ENCODE measurements at places on chromosomes 5 and 9.

- DNase-seq = no peak
Measured at GRCh38 chr5:174583071-174583470, 141.3 kb upstream of the MSX2 start.

- no peak for DNase-seq
Measured at GRCh38 chr9:105850852-105851500, 156.6 kb downstream of the TMEM38B start.

- no peak for DNase-seq
Measured at GRCh38 chr5:123819833-123820232, 307.9 kb downstream of the CSNK1G3 start.

- no peak for DNase-seq
Measured at GRCh38 chr9:35606138-35606504, 1.1 kb downstream of the TESK1 start.

DNA sequence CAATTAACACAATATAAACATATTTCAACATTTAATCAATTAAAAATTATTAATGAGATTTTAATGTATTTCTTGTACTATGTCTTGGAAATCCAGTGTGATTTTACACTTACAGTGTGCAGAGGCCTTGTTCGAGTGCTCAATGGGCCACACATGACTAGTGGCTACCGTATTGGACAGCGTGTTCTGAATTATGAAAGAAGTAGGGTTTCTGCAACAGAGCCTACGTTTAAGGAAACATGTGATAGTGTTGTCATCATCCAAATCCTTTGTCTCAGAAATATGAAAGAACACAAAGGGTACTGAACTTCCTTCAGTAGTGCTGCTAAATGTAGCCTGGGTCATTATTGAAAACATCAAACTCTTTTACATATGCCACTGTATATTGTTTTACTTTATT is 29.5 kb downstream of the NPR3 start:
- no peak for DNase-seq

DNA sequence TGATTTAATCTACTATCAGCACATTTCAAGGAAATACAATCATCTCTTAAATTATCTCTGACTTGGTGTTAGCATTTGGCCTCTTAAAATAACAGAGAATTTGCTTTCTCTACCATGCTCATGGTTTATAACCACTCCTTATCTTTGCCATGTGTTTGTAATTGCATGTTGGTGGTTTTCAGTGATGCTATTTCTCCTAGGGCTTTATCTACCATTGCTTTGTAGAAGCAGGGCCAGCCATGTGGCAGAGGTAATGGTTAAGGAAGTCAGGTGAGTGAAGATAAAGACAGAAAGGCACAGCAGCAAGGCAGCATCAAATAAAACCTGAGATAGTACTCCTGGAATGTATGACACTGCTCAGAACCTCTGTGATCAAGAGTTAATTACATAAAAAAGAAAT is 206.2 kb downstream of the FER start:
- no peak for DNase-seq

DNA sequence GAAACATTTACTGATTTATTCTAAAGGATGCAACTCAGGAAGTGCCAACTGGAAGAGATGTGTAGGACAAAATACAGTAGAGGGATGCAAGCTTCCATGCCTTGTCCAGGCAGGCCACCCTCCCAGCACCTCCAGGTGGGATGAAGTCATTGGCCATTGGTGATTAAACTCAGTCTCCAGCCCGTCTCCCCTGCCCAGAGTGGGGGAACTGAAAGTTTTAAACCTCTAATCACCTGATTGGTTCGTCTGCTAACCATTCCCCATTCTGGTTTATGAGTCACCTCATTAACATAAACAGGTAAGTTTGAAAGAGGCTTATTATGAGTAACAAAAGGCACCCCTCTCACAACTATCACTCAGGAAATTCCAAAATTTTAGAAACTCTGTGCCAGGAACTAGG is 8.1 kb downstream of the TNFAIP8 start:
- no peak for DNase-seq

DNA sequence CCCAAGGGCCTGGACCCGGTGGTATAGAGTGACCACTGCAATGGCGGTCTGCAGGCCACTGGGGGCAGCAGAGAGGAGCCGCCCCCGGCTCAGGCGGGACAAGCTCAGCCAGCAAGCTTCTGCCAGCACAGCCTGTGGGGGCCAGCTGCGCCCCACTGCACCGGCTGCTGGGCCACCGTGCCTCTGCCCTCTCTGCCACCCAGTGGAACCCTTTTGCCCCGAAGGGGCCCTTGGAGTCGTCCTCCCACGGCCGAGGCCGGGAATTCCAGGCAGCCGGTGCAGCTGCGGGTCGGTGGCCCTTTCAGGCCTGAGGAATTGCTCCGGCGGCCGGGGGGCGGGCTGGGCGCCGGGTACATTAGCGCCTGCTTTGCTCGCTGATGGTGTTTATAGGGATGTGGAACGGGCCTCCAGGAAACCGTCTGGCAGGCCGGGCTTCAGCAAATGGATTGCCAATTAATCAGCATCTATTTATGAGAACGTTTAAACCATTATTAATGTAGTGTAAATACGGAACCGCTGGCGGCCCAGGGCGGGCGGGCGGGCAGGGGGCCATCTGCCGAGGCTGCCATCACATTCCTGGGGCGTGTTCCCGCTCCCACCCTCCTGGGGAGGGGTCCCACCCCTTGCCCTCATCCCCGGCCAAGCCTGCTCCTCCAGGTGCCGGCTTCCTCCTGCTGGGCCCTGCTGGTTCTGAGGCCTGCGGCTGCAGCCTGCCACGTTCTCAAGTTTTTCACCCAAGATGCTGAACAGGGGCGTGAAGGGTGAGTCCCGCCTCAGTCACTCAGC is 127.4 kb downstream of the BARX1 start:
- peak; percentile 30 for DNase-seq

GRCh38 chr9:121499427-121500164 is at the start of gene GGTA1:
Gene GGTA1 (minus strand): TSS chr9:121499844. CDS start chr9:121467922, 31,922 bp downstream.
- no peak for DNase-seq

GRCh38 chr9:1005043-1005667 is 28.7 kb downstream of the DMRT3 start:
- no peak for DNase-seq

DNA sequence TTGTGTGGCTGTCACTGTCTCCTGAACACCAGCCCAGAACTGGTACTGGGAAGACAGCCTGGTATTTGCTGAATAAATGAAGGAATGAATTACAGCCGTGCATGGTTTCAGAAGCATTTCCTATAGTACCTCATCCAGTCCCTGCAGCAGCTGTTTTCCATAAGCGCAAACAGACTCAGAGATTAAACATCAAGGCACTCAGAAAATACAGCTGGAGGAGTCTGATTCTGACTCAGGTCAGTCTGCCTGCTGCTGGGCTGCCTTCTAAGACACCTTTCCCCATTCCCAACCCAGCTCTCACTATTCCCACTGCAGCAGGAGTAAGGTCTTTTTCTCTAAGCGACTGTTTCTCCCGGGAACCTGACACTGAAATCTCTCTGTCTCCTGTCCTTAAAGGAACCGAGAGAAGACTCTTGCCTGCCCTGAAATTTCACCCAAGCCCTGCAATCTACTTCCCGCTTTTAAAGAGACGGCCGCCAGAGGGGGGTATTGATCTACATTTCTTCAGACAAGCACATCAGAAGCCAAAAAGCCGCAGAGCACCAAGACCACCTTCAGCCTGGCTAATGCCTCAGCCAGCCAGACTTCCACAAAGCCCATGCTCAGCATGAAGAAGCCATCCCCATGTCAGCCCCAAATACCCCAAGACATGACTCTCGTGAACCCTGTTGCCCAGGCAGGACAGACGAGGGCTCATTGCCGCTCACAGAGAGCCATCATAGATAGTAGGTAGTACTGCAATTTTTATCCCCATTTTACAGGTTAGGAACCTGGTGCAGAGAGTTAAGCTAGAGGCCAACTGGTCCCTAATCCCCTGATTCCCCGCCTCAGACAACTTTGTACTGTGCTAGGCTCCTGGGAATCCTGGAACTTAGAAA is 5.4 kb upstream of the FOXI1 start:
- peak; percentile 64 for DNase-seq

DNA sequence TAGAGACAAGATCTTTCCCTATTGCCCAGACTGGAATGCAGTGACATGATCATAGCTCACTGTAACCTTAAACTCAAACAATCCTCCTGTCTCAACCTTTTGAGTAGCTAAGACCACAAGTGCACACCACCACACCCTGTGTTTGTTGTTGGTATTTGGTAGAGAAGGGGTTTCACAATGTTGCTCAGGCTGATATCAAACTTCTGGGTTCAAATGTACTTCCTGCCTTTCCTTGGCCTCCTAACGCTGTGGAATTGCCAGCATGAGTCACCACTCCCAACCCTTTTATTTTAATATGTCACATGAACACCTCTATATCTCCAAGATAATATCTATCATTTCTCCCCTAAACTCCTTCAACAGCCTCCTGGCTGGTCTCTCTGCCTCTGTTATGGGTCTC is 719.0 kb downstream of the PTPRD start:
- no peak for DNase-seq

GRCh38 chr9:135035781-135036760 is 51.4 kb upstream of the OLFM1 start:
- no peak for DNase-seq

- no peak for DNase-seq
Measured at GRCh38 chr5:37806476-37806875, 33.4 kb downstream of the GDNF start.

- no peak for DNase-seq
Measured at GRCh38 chr5:151036556-151036955, 16.2 kb downstream of the GPX3 start.

- DNase-seq = no peak
Measured at GRCh38 chr9:123291736-123292135, 23.4 kb upstream of the STRBP start.

GRCh38 chr5:17046320-17046719 is 110.2 kb upstream of the MYO10 start:
- no peak for DNase-seq

GRCh38 chr9:122320413-122320881 is 50.4 kb upstream of the PTGS1 start:
- no peak for DNase-seq

GRCh38 chr9:112535301-112535700 is 48.7 kb downstream of the KIAA1958 start:
- no peak for DNase-seq

GRCh38 chr9:107870927-107871680 is 381.5 kb upstream of the KLF4 start:
- DNase-seq = no peak

DNA sequence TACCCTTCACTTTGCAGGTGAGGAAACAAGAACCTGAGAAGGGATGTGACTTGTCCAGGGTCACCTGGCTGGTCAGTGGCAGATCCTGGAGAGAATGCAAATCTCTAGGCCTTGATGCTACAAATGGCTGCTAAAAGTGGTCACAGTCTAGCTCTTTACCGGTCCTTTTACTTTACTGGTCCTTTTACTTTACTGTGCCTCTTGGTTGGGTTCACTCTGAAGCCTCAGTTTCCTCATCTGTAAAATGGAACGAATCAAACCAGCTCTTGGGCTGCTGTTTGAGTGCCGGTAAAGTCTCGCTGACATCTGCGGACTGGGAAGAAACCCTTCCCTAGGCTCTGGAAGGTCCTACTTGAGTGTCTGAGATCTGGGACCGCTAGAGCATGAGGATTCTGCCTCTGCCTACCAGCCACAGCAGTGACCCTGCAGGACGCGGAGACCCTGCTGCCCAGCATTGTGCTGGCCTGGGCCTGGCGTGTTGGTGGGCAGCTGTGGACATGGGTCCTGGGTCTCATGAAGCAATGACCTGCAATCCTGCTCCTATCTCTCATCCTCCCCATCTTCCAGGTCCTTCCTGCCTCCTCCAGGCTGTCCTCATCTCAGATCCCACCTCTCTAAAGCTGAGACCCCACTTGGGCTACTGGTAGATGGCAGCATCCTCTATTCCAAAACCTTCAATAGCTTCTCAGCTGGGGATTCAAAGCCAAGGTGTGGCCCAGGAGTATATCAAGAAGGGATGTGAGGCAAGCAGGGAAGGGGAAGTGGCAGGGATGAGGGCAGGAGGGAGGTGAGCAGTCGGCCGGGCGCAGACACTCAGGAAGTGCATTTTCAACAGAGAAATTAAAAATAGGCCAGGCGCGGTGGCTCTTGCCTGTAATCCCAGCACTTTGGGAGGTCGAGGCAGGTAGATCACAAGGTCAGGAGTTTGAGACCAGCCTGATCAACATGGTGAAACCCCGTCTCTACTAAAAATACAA is 13.3 kb downstream of the CORO2A start:
- DNase-seq = no peak

DNA sequence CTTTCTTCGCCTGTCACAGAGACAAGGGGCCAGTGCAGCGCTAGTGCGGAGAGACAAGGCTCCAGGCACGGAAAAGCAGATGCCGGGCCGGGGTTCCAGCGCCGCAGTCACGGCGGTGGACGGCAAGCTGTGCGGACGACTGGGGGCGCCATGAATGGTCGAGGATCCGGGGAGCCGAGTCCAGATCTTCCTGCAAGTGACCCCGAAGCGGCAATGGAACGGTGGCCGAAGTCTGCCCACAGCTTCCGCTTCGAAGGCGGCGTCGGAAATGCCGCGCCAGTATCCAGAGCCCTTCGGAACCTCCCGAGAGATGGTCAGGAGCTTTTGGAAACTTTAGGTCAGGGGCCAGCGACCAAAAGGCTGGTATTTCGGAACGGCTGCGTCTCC is 601 bp upstream of the FAF2 start:
- no peak for DNase-seq

DNA sequence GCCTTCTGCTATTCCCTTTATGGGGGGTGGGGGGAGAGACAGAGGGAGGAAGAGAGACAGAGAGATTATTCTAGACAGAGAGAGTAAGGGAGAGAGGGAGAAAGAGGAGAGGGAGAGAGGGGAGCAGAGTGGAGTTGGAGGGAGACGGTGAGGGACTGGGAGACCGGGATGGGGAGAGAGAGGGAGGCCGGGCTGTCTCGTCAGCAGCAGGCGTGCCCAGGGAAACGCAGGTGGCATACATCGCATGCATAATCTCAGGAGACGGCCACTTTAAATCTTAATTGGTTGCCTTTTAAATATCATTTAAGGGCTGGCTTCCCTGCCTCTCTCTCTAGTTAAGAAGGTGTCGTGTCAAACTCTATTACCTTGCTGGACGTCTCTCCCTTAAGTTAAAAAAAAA is 8.4 kb downstream of the IRX4 start:
- no peak for DNase-seq

DNA sequence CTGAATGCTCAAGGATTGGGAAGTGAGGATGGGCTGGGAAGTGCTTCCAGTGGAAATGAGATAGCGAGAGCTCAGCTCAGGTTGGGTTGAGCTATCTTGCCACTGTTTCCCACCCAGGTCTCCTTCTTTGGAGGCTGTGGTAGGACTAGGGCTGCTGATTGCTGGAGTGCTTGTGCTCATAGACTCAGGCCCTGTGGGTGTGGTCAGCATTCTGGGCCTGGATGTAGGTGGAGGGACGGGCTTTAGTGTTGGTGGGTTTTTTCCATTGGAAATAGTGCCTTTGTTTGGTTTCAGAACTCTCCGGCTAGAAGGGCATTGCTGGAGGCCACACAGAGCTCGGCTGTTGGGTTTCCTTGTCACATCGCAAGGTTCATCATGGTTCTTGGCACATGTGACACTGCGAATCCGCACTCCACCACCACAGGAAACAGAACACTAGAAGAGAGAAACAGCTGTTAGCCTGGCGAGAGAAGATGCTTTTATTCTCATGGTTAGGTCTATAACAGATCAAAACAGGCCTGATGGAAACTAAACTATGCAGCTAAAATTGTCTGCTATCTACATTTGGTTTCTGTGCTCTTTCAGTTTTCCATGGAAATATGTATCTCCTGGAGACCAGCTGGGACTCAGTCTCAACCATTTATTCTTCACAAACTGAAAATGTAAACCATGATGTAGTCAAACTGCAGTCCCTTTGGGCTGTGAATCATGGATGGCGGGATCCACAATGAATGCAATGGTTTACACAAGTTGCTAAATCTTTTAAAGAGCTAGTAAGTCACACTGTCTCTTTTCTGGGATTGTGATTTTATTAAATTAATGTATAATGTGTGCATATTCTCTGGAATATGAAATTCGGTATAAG is 136.2 kb downstream of the TARS1 start:
- no peak for DNase-seq

- no peak for DNase-seq
Measured at GRCh38 chr5:14325369-14325768, 182.2 kb downstream of the TRIO start.

All from stimulated activated CD4-positive, alpha-beta T cell treated with anti-CD3 and anti-CD28 coated beads, Interleukin-2, amount 100 ng/mL, for 48 hours (primary cell).